GM04503 (cell line): ENCODE measurements at places on chromosomes 5 and 9.

- no peak for DNase-seq
Observed at GRCh38 chr5:120464627-120465435, 731 bp downstream of the PRR16 start.

- no peak for DNase-seq
Observed at GRCh38 chr9:105158020-105158419, 86.4 kb upstream of the SLC44A1 start.

GRCh38 chr5:74833537-74834266 is 32.5 kb downstream of the FAM169A start:
- no peak for DNase-seq

GRCh38 chr5:95059636-95060035 is 225.3 kb downstream of the MCTP1 start:
- no peak for DNase-seq

GRCh38 chr5:170200876-170201275 is 31.9 kb upstream of the C5orf58 start:
- DNase-seq = no peak
